HTR-8/SVneo (cell line): ENCODE measurements at places on chromosomes 12 and 14.

GRCh38 chr14:100688598-100689461 is 37.9 kb upstream of the DLK1 start:
- DNase-seq = peak; percentile 60

- peak; percentile 54 for DNase-seq
These were observed 717 bp downstream of the ORAI1 start for GRCh38 chr12:121626853-121627640.

DNA sequence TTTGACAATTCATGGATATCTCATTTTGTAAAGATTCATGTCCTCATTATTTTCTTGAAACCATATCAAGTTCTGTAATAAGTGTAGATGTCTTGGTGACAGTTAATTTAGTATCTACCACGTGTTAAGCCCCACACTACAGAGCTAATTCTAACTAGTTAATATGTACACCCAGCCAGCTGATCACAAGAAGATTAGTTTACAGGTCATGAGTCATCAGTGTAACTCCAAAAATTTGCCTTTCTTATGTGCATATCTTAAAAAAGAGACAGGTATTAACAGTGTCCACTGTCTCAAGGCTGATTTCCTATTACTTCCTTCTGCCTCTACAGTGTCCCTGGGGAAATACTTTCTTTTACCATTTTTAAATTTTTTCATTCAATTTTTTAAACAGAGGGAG is 13.3 kb upstream of the YBX3 start:
- no peak for DNase-seq

GRCh38 chr14:51544471-51544870 is 107.2 kb upstream of the FRMD6 start:
- no peak for DNase-seq

DNA sequence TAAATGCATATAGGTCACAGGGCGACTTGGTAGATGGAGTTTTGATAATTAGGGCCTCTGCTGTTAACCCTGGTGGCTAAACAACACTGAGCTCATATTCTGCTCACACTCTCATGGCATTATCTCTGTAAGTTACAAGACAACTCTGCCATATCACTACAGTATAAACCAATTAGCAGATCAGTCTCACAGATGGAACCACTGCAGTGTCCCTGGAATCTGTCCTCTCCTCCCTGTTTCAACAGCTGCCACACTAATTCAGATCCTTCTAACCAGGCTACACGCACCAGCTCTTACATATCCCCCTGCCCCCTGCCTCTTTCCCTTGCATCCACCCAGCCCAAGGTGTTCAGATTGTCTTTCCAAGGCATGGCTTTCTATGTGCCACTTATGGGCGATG is 161.0 kb upstream of the RMST start:
- no peak for DNase-seq

- no peak for DNase-seq
These were observed 80.8 kb downstream of the MNAT1 start for GRCh38 chr14:60815371-60815770.

GRCh38 chr12:100857971-100858370 is 63.4 kb downstream of the ANO4 start:
- no peak for DNase-seq

DNA sequence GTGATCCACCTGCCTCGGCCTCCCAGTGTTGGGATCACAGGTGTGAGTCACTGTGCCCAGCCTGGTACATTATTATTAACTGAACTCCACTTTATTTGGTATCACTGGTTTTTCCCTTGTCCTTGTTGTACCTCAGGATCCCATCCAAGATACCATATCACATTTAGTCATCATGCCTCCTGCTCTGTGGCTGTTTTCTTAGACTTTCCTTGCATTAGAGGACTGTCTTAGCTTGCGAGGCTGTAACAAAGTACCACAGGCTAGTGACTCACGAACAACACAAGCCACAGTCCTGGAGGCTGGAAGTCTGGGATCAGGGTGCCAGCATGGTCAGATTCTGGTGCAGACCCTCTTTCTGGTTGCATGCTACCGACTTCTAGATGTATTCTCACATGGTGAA is 12.2 kb downstream of the KLC1 start:
- DNase-seq = no peak

GRCh38 chr12:3019005-3019680 is 58.0 kb upstream of the TSPAN9 start:
- DNase-seq = no peak

GRCh38 chr14:21043387-21043973 is 1.3 kb downstream of the RNASE7 start:
- no peak for DNase-seq

- DNase-seq = no peak
These were observed 185.9 kb upstream of the RBM19 start for GRCh38 chr12:114152066-114152465.

GRCh38 chr12:19515179-19515578 is 75.9 kb downstream of the AEBP2 start:
- no peak for DNase-seq

DNA sequence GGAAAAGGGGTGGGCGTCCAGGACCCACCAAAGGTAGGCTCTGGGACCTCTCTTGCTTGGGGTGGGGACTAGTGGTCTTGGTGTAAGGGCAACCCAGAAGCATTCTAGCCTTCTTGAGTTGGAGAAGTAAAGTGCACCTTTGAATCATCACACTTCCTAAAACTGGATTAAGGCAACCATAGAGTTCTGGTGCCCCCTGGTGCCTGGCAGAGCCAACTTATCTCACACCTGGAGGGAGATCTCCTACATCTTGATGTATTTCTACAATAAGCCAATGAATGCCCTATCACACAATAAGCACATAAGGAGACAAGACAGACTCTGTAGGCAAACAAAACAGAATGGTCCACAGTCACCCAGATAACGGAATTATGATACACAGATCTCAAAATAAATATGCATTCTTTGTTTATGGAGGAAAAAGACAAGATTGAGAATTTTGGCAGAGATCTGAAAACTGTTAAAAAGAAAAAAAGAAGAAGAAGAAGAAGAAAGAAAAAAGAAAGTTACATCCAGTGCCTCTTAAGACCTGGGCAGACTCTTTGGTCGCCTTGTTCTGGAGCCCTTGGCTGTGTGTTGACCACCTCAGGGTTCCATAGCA is 95.9 kb upstream of the PPP2R5C start:
- DNase-seq = peak; percentile 67

- no peak for DNase-seq
These were observed 141.7 kb downstream of the SYT1 start for GRCh38 chr12:79006306-79006705.

DNA sequence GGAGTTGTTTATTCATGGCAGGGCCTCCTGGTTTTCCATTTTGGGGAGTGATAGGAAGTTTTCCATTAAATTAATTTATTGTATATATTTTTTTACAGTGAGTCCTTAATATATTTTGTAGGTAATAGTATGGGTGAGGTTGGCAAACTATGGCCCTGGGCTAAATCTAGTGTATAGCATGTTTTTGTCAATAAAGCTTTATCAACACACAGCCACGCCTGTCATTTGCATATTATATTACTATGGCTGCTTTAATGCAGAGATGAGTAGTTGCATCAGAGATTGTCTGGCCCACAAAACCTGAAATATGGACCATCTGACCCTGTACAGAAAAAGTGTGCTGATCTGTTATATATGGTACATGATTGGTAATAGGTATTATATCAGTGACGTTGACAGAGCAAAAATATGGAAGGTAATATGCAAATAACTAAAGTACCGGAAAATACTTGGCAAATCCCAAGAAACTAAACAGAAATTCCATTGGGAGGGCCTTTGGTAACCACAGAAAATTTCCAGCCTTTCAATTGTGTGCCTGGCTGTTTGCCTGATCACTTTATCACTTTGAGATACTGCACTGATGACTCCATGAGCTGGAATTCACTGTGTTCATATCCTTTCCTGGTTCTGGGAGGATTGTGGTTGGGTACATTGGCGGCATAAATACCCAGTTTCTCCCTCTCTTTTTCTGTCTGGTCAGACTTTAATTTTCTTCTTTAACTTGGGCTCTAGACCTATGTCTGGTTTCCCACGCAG is 61.7 kb upstream of the RFLNA start:
- peak; percentile 76 for DNase-seq

GRCh38 chr12:111035578-111036301 is 115.4 kb upstream of the MYL2 start:
- no peak for DNase-seq

GRCh38 chr12:57027011-57027804 is 10.9 kb upstream of the TAC3 start:
- DNase-seq = no peak

DNA sequence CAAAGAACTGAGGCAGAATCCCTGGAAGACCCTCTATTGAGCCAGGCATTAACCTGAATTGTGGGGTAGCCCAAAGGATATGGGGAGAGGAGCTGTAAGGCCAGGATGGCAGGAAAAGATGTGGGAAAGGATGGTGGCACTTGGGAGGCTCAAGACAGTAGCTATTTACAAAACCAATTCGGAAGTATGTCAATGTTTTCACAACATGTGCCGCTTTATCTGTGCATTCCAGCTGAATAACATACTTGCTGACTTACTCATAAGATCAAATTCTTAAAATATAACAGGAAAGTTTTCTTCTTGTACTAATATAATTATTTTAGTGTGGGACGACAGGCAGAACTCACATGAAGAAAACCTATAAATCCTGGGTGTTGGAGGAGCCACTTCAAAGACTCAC is 10.6 kb downstream of the BBS10 start:
- no peak for DNase-seq

- no peak for DNase-seq
These were observed 12.2 kb downstream of the PTPN11 start for GRCh38 chr12:112430929-112431328.

DNA sequence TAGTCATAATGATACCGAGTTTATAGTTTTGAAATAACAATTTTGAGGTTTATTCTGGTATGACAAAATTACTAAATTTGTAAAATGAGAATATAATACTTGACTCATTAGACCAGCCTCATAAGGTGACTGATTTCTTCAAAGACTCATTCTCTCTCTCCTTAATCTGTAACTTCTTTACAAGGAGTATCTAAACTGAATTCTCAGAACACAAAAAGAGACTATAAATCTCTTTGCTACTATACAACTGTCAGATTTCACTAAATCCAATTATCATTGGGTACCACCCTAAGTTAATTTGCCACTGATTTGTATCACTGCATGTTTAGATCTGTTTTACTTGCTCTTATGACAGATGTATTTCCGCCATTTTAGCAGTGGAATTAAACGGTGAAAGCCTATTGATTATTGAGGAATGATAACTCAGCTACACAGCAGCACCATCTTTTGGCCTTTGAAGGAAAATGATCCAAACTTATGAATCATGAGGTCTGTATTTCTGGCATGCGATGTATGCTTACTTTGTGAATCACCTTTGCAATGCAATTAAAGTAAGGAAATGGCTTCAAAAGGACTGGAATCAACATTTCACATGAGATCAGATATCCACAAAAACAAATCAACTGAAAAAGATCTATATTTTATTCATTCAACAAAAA is 161.2 kb downstream of the RERGL start:
- peak; percentile 12 for DNase-seq

DNA sequence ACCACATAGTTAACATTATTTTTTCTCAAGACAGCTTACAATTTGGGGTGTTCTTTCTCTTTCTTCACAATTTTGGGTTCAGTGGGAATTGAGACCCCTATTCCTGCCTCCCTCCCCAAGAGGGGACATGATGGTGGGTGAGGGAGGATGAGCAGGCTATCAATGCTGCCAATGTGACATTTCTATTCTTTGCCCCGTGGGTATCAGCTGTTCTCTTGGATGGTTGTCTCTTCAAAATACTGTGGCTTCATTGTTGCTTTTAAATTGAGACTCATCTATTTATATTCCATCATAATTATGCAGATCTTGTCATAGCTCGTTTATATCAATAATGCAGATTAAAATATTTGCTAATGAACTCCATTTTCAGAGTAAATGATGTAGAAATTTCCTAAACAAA is 56.5 kb upstream of the ANO4 start:
- no peak for DNase-seq

DNA sequence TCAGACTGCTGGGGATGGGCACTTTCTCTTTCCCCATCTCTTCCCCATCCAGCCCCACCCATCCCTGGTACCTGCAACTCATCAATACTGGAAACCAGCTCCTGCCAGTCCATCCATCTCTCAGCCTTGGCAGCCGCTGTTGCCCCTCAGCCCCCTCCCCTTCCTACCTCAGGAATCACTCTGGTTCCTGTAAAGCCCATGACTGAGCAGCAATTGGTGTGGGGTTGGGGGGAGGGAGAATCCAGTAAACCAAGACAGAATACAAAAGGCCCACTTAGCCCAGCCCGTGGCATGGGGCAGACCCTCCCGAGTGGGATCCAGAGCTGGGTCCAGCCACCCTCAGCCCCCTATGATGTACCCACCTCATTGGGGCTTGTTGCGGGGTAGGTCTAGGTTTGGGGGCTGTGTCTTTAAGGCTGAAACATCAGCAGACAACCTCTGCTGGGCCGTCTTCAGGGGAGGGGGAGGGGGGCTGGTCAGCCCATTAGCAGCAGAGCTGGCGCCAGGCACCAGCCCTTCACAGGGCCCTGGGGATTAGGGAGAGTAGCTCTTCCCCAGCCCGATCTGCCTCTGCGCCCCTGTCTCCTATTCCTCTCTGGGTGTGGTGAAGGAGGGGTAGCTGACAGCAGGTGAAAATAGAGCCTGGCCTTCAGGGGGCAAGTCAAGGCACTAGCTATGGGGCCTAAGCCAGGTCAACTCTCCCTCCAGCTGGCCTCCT is 702 bp upstream of the PRPH start:
- DNase-seq = no peak

GRCh38 chr12:38138225-38139221 is 178.1 kb upstream of the ALG10B start:
- peak; percentile 33 for DNase-seq

DNA sequence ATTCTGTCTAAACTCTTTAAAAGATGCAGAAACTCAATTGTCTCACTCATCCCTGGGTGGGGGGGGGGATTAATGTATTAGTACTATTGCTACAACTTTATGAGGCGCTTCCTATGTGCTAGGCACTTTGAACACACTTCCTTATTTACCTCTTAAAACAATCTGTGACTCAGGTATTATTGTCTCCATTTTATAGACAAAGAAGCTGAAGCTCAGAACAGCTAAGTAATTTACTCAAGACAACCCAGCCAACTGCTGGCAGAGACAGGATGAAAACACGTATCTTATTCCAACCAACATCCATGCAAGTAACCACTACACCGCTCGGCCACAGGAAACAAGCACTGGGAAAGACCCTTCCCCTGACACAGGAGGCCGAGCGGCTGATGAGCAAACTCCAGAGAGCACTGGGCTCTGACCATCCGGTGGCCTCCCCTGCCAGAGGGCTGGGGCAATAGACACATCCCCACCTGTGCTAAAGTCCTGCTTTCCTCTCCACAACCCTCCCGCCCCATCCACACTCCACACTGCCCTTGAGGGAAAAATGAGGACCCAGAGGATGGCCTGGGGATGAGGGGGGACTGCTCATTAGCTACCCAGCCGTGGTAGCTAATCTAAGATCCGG is 244.2 kb downstream of the DPF3 start:
- DNase-seq = no peak

GRCh38 chr12:47856094-47856493 is 36.4 kb upstream of the HDAC7 start:
- DNase-seq = no peak

GRCh38 chr12:3145546-3146310 is 68.5 kb downstream of the TSPAN9 start:
- DNase-seq = no peak
